ENCODE measurements at places on chromosomes 16 and 17.

GRCh38 chr17:15232517-15232915 lies 32.6 kb downstream of the PMP22 start:
- DNase-seq = peak; percentile 53

GRCh38 chr17:83180996-83181481 lies 101.6 kb downstream of the METRNL start:
- no peak for DNase-seq

DNA sequence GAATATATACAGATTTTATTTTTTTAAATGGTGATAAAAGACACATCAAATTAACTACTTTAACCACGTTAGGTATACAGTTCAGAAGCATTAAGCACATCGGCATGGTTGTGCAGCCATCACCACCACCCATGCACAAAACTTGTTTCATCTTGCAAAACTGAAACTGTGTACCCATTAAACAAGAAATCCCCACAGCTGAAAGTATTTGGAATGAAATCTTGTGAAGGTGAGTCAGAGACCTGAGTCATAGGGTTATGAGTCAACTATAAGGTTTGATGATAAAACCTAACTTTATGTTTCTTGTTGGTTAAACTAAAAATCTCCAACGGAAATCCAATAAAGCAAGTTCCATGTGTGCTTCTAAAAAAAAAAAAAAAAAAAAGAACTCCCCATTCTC lies 561.6 kb upstream of the PSMD7 start:
- no peak for DNase-seq

DNA sequence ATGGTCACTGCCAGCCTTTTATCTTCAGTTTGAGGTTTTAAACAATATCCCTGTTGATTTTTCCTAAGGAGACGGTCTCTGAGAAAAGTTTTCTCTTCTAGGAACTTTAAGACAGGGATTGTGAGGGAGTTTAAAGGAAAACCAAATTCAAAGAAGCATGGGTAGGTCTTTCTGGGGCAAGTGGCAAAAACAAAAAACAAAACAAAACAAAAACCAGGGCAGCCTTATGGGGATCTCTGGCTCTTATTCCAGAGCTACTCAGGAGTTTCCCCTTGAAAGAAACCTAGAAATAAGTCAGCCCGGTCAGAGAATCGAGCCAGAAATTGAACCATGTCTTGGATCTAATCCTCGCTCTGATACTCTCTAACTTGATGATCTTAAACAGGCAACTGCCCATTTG lies 424.5 kb downstream of the GRIN2A start:
- no peak for DNase-seq

DNA sequence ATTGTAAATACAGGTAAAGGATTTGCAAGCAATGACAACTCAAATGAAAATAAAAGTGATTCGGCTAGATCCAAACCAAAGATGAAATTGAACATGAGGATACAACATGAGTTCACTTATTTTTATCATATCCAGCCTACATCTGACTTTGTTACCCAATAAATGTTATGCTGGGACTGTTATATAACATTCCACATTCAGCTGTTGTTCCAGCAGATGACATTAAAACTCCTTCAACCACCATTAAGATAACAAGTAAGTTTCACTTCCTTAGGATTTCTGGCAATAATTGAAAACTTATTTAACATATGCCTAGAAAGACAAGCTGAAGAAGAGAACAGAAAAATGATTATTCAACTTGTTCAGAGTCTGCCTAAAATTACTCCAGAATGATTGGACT lies 729.4 kb downstream of the CDH11 start:
- DNase-seq = no peak

DNA sequence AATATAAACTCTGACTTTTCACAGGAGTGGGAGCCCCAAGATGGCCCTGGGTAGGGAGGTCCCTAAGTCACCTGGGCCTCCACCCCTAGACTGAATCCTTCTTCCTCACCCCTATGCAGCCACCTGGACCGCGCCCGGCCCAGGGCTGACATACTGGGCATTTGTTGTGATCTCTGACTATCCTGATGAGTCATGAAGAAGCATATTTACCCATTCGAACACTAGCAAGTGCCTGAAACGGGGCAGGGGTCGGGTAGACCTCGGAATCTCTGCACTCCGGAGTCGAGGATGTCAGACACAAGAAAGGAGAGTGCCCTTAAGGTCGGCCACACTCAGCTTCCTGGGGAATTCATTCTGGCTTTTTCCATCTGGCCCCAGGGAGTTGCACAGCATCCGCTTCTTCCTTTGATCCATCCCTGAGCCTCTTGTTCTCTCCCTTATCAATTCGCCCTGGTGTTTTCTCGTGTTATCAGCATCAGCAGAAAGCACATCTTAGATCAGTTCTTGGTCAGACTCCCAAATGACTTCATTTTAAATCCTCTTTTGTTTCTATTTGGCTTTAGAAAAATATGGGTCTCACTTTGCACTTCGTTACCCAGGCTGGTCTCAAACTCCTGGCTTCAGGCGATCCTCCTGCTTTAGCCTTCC lies 10.4 kb downstream of the METTL22 start:
- DNase-seq = no peak

DNA sequence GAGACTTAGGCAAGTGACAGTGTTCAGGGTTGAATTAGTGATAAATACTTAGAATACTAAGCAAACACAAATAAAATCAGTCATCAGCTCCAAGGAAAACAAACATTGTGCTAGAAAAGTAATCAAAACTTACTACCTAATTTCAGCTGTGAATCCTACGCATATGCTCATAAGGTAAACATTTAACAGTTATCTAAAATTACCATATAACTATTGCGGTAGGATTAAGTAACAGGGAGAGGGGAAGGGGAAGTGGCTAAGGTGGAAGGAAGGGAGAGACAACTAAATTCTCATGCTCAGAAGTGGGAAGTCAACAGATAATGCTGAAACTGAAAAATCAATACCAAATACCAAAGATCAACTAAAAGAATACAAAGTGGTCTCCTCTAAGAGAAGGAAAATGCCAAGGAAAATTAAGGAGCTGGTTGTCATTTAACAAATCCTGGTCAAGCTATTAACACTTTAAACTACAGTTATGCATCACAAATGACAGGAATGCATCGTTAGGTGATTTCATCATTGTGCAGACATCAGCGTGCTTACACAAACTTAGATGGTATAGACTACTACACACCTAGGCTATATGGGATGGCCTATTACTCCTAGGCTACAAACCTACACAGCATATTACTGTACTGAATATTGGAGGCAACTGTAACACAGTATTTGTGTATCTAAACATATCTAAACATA lies 20.0 kb downstream of the USP32 start:
- no peak for DNase-seq

- DNase-seq = no peak
Observed at GRCh38 chr16:65021852-65022595, 99.8 kb downstream of the CDH11 start.

GRCh38 chr16:27449434-27450195 lies 47.6 kb downstream of the IL21R start:
- DNase-seq = no peak

DNA sequence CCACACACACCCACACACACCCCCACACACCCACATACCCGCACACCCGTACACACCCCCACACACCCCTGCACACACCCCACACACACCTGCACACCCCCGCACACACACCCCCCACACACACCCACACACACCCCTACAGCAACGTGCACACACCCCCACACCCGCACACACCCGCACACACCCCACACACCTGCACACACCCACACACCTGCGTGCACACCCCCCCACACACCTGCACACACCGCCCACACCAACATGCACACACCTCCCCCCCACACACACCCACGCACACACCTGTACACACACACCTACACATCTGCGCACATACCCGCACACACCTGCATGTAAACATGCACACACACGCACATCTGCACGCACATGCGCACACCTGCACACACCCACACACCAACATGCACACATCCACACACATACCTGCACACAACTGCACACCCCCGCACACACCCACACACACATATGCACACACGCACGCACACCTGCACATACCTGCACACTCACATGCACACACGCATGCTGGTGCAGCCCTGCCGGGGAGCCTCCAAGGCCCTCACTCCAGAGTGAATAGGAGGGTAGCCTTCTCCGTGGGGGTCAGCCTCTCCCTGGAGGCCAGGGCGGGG lies 7.5 kb downstream of the ASPSCR1 start:
- no peak for DNase-seq

Data from globus pallidus (tissue), 1 donor.